Urinary bladder (tissue), 4 donors: ENCODE measurements at places on chromosomes 1 and 21. TPM values are rescaled to one million over a fixed set of nuclear protein-coding genes. Genes with fewer than 3 reads are reported as not detected.

- DNase-seq, result no peak
Measured at GRCh38 chr1:180981596-180982387, 40.9 kb downstream of the STX6 start.

- no peak for DNase-seq
Measured at GRCh38 chr1:21027805-21028204, 148.9 kb downstream of the EIF4G3 start.

- no peak for DNase-seq
Measured at GRCh38 chr21:41927727-41928409, 25.9 kb downstream of the C2CD2 start.

GRCh38 chr1:54124472-54124871 lies 28.3 kb downstream of the CDCP2 start:
- no peak for DNase-seq

DNA sequence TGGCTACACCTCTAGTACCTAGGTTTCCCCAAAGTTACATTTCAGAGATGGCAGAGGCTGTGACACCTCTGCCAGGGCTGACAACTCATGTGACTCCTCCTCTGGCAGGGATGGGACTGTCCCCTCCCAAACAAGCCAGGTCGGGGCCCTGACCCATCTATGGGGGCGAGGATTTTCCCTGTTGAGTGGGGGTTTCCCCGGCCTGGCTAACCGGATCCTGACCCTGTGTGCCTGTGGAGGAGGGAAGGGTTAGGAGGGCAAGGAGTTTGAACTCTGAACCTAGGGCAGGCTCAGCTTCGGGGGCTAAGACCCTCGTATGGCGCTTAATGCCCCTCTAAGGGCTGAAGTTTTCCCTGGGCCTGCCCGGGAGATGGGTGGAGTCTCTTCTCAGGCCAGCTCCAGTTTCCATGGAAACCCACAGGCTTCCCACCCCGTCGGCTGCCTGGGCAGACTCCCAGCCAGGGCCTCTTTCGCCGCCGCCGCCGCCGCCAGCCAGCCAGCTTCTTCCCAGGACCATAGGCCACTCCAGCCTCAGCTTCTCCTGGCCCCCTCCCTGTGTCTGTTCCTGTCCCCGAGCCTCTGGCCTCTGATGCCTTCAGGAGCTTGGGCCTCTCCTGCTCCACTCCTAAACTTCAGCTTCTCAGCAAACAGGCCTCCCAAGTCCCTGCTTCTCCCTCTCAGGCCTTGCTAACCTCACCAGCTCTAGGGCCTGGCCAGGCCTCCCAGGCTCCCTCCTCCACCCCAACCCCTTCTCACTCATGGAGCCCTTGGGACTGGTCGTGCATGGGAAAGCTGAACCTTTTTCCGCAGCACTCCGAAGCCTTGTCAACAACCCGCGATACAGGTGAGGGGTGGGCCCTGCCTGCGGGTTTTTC lies at the start of gene BTBD19:
TSS of gene BTBD19 (plus strand) at position 461 of the 875 bp plus-strand sequence. CDS start at position 759, 298 bp downstream.
- peak; percentile 83 for DNase-seq

DNA sequence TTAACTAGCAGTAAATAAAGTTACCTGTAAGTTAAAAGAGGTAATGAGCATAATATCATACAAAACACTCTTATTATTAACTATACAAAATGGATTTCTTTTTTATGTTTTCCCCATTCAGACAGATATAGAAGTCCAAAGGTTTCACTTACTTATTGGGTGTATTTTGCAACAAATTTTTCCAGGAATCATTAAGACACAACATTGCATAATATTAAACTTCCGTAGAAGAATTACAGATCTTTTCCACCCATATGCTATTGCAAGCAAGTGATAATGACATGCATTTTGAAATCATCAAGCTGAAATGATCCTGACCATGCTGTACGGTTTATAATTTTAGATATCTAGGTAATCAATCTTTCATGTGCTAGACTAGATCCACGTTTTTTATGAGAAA lies 957.0 kb downstream of the NCAM2 start:
- no peak for DNase-seq

DNA sequence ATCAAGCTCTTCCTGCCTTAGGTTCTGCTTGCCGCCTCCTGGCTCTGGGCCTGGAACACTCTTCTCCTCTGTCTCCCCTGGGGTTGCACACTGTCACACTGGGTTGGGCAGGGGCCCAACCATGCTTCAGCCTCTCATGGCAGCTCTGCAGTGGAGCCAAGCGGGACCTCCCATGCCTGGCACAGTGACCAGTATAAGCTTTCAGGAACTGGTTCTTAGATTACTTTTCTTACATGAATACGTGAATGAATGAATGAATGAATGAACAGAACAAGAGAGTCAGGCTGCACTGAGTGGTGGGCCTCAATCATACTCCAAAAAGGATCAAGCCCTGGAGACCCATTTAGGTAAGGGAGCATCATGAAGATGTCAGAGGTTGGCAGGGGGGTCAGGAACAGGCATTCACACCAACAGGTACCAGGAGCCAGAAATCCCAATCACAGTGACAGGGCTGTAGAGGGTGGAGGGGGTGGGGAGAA lies 30.8 kb upstream of the TMEM125 start:
- DNase-seq, result no peak

DNA sequence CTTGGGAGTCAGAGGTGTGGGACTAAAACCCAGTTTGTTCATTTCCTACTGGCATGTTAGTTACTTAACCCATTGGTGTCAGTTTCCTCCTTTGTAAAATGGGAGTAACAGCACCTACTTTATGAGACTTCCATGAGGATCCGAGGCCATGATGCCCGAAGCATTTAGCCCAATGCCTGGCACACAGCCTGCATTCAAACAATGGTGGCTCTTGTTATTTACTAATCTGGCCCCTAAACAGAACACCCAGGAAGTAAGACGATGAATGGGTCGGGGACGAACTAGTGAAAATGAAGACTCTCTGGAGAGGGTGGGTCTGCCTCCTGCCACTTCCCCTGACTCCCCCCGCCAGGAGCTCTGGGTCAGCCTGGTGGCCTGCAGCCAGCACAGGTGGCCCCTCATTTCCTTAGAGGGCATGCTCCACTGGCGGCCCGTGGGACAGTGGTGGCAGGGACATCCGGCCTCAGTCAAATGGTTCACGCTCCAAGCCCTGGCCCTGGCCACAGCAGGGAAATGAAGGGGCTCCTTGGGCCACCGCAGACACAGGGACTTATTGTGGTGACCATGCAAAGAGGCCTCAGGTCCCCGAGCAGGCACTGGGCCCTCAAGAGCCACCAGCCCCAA lies 9.5 kb upstream of the TAS1R2 start:
- DNase-seq, result no peak

GRCh38 chr1:51744506-51745303 lies 127.8 kb downstream of the OSBPL9 start:
- DNase-seq, result no peak

DNA sequence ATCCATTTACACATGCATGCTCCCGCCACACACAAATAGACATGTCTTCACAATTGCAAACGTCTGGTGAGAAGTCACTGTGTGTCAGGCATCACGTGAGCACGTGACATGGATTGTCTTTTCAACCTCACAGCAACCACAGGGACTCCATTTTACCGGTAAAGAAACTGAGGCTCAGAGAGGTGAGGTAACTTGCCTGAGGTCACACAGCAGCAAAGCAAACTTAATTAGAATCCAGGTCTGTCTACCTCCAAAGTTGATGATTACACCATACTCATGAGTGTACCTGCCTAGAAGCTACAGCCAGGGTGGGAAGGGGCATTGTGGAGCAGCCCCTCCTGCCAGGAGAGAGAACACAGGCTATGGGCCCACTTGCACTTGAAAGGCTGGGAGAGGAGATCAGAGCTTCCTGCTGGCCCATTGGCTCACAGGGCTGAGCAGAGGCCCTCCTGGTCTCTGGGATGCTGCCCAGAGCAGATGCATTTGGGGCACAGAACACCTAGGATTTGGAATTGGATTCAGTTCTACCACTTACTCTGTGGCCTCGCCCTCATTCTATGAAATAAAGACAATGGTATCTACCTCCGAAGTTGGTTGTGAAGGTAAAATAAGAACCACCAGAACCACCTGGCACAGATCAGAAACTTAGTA lies 44.4 kb upstream of the SELENON start:
- no peak for DNase-seq

GRCh38 chr21:41280115-41280919 lies 36.3 kb upstream of the FAM3B start:
- DNase-seq, result no peak

DNA sequence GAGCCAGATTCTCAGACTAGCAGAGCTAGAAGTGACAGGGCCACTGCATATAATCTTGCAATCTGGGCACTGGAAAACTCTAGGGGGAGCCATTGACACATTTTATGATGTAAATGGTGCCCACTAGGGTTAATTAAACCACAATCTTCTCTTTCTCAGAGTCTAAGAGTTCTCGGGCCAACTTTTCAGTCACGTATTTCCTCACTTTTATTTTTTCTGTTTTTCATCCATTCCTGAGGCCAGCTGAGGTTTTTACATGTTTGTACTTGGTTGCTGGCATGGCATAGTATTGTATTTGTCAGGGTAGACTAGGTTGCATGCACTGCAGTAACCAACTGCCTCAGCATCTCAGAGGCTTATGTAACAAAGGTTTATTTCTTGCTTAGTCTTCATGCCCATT lies 138.2 kb downstream of the ZNF326 start:
- DNase-seq, result no peak

- no peak for DNase-seq
Measured at GRCh38 chr1:197937381-197937780, 20.2 kb downstream of the LHX9 start.

- DNase-seq, result peak; percentile 6
Measured at GRCh38 chr1:187481581-187482148, 652.9 kb downstream of the PLA2G4A start.

- no peak for DNase-seq
Measured at GRCh38 chr1:61606448-61607312, 118.3 kb downstream of the TM2D1 start.

GRCh38 chr1:72111662-72112061 lies 170.7 kb downstream of the NEGR1 start:
- DNase-seq, result no peak

DNA sequence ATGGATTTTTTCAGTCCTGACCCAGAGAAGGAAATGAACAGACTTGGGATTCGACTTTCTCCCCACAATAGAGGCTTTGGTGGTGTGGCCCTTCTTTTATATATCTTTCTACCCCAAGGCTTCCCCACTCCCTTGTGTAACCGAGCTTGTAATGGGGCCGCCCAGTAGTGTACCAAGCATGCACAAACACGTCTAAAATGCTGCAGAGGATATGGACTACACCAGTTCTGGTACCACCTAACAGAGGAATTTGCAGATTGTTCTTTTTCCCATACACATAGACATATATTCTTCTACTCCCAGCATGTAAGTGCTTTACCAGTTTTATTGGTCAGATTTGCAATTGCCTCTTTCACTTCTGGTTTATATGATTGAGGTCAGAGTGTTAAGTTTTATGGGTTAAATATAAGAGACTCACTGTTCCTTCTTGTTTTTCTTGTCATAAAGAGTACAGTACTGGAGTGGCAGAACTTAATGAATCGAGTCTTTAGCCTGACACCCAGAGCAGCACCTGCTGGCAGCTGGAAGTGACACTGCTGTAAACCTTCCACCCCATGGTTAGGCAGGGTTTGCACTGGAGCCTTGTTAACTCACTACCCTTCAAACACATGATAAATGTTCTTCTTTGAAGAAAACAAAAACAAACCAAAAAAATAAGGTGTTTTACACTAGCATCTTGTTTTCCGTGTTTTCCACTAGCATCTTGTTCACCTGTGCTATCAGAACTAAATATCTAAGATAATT lies 198.6 kb downstream of the PTPRC start:
- DNase-seq, result peak; percentile 42

DNA sequence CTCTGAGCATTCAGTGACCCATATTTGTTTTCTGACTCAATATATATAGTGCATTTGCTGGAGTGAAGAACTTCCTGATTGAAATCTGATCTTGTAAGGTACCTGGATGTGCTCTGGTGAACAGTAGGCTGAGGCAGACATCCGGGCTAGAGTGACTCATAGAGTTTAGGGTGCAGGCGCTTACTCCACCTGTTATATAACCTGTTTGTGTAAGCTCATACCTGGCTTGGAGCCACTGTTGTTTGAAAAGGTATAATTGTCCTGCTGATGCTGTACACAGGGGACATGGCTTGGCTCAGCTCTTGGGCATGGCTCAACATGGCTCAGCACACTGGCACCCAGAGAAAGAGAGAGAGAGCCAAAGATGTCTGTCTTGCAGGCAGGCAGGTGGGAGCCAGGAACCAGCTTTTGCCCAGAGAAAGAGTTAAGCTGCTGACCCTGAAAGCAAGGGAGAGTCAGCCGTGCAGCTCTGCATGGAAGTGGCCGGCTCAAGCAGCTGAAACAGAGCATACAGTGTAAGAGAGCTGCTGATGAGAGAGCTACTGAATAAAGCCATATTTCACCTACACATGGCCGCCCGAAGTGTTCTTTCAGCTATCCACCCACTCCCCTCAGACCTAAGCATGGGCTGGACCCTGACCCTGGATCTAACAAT lies 43.2 kb downstream of the GJA5 start:
- DNase-seq, result peak; percentile 69

DNA sequence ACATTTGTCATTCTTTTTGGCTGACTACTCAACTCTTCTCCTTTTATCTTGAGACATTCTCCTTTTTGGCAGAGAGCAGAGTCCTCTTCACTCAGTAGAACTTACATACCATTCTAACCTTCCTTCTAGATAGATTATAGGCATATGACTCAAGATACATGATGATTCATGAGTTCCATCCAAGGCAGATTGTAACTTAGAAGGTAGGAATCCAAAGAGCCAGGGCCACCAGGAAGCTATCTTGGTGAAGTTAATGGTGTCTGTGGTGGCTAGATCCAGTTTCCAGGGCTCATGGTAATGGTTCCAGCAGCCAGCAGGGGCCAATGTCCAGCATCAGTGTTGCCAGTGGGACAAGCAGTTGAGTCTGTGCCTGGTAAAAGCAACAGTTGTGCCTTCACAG lies 76.1 kb upstream of the KIAA0040 start:
- DNase-seq, result no peak

DNA sequence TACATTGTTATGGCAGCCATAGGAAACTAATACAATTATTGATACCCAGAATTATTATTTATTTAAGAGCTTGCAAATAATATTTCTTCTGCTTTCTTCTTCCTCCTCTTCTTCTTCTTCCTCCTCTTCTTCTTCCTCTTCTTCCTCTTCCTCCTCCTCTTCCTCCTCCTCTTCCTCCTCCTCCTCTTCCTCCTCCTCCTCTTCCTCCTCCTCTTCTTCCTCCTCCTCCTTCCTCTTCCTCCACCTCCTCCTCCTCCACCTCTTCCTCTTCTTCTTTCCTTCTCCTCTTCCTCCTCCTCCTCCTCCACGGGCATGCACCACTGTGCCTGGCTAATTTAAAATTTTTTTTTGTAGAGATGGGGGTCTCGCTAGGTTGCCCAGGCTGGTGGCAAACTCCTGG lies 95.6 kb upstream of the BCAR3 start:
- DNase-seq, result no peak

The SH3D21 gene
- 3.5 TPM for total RNA-seq

The SPRR5 gene
- total RNA-seq, result not detected

The AUNIP gene
- total RNA-seq, result 1.4 TPM

The GPR37L1 gene
- 0.05 TPM for total RNA-seq

The OPTC gene
- not detected for total RNA-seq

The ALPL gene
- total RNA-seq, result 1.5 TPM

The LRRC38 gene
- total RNA-seq, result 0.53 TPM

The CFHR2 gene
- not detected for total RNA-seq

The LRRC53 gene
- not detected for total RNA-seq

The UBR4 gene
- 118 TPM for total RNA-seq

The TP73 gene
- 0.63 TPM for total RNA-seq

The RPTN gene
- total RNA-seq, result not detected
